ENCODE measurements at places on chromosomes 12 and 14.

GRCh38 chr12:48352157-48352760 is 1.5 kb upstream of the ZNF641 start:
- no peak for DNase-seq

GRCh38 chr14:71665781-71666180 is 266.4 kb upstream of the RGS6 start:
- DNase-seq, result no peak

DNA sequence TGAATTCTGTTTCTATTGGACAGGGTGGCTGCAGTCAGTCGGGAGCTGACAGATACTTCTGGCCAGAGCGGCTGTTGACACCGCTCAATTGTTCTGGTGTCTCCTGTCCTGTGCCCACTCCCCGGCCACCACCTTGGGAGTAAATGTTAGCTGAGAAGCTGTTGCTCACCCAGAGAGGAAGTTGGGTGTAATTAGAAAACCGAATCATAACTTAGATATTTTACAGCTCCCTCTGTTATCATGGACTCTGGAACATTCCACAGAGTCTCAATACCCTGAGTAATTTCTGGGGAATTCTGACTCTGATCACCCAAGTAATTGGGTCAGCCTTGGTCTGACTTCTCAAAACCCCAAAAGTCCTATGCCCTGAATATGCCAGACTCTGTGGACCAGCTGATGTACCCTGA is 58.3 kb upstream of the RFLNA start:
- DNase-seq, result peak; percentile 78

DNA sequence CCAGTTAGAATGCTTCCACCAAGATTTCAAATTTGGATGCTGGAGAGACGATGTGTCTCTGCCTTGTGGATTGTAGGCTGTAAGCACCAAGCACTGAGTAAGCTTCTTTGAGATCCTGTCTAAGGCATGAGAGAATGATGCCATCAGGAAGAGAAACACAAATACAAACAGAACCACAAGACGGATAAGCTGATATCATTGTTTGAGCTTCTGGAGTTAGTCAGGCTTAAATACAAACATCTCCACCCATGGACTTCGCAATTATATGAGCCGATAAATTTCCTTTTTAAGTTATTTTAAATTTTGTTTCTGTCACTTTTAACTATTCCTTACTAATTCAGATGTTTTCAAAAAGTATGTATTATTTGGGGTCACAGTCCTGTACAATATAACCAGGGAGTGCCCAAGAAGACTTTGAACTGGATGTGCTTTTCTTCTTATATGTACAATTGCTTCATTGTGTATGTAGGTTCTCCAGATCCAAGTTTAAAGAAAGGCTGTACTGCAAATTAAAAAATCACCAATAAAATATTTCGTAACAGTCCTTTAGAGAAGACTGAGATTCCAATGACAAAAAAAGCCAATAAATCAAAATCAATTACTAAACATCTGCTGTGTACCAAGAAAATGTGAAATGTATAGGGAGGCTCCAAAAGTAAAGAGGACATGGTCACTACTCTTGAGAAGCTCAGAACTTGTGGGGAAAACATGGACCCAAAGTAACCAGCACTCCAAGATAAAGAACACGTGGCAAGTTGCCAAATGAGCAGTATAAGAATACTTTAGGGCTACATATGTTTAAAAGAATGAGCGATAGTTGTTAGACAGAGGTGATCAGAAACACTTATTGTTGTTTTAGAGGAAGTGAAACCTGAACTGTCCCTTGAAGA is 274.1 kb downstream of the ADAMTS20 start:
- DNase-seq, result no peak

- peak; percentile 3 for DNase-seq
Measured at GRCh38 chr14:44316647-44317440, 190.2 kb downstream of the FSCB start.

DNA sequence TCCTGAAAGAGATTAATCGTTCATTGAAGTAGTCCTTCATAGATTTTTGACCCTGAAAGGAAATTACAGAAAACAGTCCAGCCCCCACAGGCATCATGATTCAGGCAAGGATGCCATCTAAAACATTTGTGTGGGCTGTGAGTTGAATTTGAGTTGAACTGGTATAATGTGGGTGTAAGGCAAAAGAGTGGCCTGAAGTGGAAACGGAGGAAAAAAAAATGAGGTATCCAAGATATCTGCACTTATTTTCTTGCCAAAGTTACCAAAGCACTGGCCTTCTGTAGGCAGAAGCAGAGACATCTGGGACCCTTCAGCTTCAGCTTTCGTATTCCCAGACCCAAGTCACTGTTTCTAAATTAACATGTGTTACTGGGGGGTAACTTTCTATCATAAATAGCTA is 105.1 kb upstream of the DIO2 start:
- no peak for DNase-seq

- no peak for DNase-seq
Measured at GRCh38 chr12:97109441-97109840, 202.4 kb downstream of the NEDD1 start.

GRCh38 chr12:119202544-119202943 is 23.8 kb downstream of the HSPB8 start:
- DNase-seq, result no peak
